NCI-H748 treated with DMSO at 0.1 percent for 48 hours (cell line): ENCODE measurements at places on chromosomes 4 and X.
A peak's percentile ranks its signal among the peaks of the same experiment; 100 is the strongest.

GRCh38 chr4:64895031-64895430, 485.8 kb upstream of the TECRL start:
- no peak for DNase-seq

DNA sequence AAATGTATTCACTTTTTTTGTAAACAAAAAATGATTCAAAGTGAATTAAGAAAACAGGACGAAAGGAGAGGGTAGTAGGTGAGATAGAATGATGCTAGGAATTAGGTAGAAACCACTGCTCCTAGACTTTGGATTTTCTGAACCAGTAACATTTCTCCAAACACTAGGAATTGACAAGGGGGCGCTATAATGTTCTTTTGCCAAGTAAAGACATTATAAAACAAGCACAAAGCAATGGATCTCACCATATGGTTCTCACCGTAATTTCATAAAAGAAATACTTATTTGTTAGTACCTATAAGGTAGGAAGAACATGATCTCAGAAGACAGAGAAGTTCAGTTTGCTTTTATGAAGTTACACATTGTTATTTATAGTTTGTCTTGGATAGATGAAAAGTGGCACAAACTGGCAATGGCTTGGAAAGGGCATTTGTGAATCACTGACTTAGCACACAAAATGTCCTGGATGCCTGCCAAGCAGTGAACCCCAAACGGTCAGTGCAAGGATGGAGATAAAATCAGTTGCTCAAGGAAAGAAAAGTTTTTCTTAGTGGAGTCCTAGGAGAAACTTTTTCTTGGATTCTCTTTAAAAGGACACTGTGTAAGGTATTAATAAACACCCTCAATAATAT, 8.1 kb upstream of the TBC1D1 start:
- no peak for DNase-seq

- no peak for DNase-seq
Observed at GRCh38 chr4:13262816-13263215, 221.3 kb downstream of the RAB28 start.

DNA sequence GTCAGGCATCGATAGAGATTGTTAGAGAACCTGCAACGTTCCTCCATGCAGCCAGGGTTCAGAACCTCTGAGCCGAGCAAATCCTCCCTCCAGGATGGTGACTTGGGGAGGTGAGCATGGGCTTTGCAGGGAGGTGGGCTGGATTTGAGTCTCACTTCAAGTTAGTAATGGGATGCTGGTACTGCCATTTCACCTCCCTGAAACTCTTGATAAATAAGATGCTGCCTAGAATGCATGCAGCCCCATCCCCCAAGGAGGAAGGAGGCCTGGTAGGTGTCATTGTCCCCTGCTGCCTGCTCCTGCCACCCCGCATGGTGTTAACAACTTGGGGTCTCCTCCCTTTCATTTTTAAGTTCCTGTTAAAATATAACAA, 35.7 kb upstream of the SLC2A9 start:
- DNase-seq: no peak

- DNase-seq: no peak
Observed at GRCh38 chrX:150034788-150035187, 96.5 kb upstream of the EOLA2 start.

GRCh38 chrX:132180929-132181328, 38.3 kb downstream of the RAP2C start:
- DNase-seq: no peak

GRCh38 chr4:54227256-54228055, 1.6 kb upstream of the PDGFRA start:
- DNase-seq: peak; percentile 55

- no peak for DNase-seq
Observed at GRCh38 chr4:74426101-74426500, 18.8 kb upstream of the AREG start.

DNA sequence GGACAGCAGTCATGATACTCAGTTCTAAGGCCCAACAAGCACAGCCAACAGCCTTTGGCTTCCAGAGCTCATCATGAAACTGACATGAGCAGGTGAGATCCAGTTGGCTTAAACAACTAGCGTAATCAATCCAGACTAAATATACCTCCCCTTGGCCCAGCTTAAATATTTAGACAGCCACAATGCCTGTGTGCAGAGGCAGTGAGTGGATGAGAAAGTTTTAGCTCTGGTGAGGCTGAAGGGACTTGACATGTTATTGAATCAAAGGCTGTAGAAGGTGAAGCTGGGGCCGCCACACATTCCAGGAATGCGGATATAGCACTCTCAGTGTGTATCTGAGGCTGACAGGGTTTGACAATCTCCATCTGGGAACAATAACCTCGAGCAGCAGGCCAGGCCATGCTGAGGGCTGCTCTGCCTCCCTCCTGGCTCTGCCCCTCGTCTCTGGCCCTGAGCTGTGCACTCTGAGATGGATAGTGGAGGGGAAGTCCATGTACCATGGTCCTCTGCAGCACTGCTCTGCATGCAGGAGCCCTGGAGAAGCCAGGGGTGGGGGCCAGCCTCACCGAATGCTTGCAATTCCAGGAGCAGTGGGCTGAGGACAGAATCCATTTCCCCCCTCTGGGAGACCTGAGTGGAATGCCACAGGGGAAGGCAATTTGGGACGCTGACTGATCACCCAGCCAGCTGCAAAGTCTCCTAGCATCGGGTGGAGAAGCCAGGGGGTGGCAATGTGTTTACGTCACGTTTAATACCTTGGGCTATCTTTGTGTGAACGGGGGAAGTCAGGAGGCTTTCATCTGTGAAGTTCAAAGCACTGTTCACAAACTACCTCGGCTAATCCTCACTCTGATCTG, 37.3 kb upstream of the RASL11B start:
- no peak for DNase-seq
